ENCODE measurements at places on chromosomes 2 and 18.
A peak's percentile ranks its signal among the peaks of the same experiment; 100 is the strongest.

DNA sequence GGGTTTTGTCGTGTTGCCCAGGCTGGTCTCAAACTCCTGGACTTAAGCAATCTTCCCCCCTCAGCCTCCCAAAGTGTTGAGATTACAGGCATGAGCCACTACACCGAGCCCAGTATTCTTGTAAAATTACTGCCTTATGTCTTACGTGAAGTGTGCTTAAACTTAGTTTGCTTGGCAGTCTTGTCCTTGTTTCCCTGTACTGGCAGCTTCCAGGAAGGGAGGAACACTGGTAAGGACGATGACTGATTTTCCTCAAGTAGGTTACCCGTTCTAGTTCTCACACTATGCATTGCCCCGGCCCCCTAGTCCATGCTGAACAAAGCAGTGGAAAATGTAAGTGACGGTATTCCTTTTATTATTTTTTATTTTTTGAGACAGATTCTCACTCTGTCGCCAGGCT lies 19.7 kb upstream of the GATA6 start:
- DNase-seq: no peak

GRCh38 chr18:68742206-68742605 lies 27.3 kb upstream of the TMX3 start:
- no peak for DNase-seq

DNA sequence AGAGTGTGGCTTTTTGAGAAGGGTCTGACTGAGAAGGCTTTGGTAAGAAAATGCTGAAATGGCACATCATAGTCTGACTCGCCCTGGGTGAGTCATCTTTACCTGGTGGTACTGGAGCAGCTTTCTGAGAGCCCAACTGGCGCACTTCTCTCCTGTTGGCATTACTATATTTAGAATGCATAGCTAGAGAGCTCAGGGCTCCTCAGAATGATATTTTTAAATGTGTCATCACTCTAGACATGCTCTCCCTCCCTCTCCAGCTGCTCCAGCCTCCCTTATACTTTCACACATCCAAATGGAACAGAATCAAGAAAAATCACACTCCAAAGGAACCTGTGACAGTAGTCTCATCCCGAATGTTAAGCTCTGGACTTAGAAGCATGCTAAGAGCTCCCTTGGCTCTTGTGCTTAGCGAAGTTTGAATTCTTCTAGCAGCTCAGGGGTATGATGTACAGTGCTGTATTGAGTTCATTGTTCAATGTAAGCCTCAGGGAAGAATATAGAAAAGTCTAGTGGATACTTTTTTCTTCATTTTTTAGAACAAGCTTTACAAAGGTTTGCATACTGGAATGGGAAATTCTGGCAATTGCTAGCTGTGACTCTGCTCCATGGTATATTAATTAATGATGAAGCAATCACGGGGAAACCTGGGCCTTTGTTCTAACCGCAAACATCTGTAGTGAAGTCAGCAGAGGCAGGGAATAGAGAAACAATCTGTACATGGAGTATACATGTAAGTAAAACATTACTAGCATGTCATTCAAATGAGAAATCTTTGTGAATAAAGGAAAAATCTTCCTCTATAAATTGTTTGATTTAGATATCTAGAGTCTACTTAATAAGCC lies 751.2 kb upstream of the NRXN1 start:
- DNase-seq: no peak

DNA sequence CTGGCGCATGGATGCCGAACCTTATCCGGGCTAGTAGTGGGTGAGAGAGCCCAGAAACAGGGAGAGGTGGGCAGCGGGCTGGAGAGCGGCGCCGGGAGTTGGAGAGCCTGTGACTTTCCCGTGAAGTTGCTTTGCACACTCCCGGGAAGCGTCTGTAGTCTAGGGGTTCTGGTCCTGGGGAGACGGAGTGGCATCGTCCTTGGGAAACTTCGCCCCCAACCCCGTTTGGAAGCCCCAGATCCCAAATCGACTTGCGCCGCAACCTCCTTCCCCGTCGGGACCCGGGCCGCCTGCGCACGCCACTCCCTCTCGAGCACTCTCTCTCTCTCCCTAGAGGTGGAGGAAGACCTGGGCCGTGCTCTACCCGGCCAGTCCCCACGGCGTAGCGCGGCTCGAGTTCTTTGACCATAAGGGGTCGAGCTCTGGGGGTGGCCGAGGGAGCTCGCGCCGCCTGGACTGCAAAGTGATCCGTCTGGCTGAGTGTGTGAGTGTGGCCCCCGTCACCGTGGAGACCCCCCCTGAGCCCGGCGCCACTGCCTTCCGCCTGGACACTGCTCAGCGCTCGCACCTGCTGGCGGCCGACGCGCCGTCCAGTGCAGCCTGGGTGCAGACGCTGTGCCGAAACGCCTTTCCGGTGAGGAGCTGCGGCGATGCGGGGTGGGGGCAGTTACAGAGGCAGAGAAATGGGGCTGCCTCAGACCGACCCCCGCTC lies 456 bp downstream of the DOK1 start:
- peak; percentile 43 for DNase-seq

DNA sequence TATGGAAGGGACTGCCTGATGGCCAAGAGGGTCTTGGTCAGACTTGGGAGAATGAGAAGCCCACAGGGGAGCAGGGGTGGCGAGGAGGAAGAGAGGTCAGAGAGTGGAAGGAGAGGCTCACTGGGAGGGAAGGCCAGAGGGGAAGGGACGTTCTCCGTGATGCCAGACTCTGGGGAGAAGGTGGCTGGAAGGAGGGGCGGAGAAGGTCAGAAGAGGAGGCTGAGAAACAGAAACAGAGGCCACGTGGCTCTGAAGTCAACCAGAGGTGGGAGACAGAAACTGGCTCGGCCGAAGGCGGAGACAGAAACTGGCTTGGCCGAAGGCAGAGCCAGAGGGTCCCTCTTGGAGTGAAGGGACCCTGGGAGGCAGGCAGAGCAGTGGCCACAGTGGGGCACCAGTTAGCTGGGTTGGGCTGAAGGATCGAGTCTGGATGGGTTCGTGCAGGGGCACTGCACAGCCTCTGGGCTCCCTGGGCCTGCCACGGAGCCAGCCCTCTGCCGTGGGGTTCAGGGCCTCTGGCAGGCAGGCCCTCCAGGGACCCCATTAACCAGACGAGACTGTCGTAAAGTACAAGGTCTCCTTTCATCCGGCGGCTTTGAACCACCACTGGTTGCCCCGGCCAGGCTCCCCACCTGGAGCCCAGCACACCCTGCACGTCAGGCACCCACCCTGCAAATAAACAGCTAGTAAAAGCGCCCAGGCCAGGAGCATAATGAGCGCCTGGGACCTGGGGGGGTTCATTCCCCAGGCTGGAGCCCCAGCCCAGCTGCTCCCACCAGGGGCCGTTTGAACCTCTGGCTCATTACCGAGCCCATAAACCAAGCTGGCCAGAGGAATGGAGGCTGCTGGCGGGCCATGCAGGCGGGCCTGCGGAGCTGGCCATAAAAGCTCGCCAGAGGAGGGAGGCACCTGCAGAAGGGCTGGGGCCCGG lies 218.8 kb downstream of the DYSF start:
- DNase-seq: no peak

DNA sequence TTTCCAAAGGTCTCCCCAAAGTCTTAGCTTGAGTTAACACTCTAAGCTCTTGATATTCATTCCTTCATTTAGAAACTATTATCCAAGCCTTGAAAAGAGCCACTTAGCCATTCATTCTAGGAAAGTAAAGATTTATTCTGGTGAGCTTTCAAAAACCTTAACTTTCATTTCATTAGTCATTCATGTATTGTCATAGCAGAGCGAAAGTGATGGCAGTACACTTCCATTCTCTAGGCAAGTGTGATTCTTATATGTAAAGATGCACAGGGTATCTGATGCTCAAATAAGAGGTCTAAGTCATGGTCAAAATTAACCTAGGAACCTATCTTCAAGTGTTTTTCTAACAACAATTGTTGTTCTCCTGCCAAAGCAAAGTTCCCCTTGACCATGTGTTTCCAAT lies 553.0 kb upstream of the FANCL start:
- DNase-seq: no peak

DNA sequence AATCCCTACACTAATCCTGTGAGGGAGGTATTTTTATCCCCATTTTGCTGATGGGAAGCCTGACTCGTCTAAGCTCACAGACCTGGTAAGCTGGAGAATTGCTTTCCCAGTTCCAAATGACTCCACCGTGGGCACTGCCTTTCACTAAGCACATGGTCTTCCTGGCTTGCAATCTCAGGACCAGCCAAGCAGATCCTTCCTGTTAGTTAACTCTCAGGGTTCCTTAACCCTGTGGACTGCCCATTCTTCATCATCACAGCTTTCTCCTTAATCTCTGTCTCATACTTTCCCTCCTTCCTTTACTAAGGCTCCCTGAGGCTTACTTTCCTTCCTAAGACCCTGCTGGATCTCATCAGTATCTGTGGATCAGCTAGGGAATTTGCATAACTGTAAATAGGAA lies 122.2 kb upstream of the ZEB2 start:
- DNase-seq: no peak

DNA sequence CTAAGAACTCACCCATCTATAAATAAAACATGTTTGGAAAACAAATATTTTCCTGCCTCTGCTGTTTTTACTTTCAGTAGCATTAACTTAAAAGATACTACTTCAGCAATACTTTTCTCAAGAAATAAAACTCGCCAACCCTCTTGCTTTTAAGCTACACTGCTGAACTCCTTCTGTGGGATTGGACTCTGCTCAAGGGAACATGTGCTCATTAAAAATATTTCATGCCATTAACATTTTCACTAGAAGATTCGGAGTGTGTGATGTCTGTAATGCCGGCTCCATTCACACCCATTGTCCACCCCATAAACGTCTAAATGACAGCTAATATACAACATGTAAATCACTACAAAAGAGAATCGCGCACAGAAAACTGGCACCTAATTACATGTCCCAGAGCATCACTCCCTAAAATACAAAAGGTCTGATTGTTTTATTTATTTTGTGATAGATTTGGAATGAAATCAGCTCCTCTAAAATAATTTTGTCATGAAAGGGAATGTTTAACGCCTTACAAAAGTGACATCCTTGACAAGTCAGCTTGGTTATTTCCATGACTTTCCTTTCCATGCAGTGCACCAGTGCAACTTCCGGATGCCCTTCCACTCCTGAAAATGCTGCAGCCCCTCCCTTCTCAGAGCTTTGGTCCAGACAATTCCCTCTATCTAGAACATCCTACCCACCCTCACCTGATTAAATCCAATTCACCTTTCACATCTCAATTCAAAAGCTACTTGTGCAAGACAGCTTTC lies 73.1 kb downstream of the ANKRD44 start:
- no peak for DNase-seq

DNA sequence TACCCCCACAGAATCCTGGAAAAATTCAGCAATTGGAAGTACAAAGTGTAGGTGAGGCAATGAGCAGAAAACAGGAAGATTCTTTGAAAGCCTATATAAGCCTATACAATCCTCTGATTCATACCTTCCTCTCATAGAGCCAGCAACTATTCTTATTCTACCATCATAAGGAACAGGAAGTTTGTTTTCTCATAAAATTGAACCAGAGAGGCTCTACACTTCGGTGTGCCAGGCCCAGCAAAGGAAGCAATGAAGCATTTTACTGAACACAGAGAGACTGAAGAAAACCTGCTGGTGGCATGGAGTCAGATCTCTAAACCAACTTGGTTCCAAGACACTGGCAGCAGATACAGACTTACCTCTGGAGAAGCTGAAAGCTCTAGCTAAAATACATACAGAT lies 18.7 kb downstream of the CASP8 start:
- DNase-seq: no peak

DNA sequence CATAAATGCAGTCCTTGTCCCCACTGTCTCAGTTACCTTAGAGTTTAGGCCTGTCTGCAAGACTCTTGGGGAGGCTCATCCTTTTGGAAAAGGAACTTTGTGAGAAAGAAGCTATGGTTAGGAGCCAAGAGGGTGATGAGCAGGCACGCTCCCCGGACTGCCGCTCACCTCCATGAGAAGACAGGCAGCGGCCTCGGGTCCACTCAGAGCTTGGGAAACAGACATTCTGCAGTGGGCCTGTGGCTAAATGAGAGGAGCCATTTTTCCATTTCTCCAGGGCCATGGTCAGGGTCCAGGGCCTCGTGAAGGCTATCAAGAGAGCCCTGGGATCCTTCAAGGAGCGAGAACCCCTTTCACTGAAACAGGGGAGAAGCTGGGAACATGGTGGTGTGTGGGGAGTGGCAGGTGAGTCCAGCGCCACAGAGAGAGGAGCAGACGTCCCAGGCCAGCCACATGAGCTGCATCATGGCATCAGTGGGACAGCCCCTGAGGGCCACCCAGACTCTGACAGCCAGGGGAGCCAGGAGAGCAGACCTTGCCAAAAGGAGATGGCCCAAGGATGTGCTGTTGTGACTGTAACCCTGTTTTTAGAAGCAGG lies 4.0 kb upstream of the TEX51 start:
- no peak for DNase-seq

GRCh38 chr18:8883409-8883668 lies 178.0 kb downstream of the MTCL1 start:
- DNase-seq: no peak

GRCh38 chr2:122500316-122501105 lies 745.1 kb downstream of the TSN start:
- no peak for DNase-seq
